ENCODE measurements at places on chromosomes 3 and 15. TPM values are rescaled to one million over a fixed set of nuclear protein-coding genes. Genes with fewer than 3 reads are reported as not detected.

GRCh38 chr3:183178833-183179549 lies 16.5 kb upstream of the LAMP3 start:
- DNase-seq = peak; percentile 80

GRCh38 chr3:24264748-24265158 lies 229.9 kb downstream of the THRB start:
- peak; percentile 19 for DNase-seq

DNA sequence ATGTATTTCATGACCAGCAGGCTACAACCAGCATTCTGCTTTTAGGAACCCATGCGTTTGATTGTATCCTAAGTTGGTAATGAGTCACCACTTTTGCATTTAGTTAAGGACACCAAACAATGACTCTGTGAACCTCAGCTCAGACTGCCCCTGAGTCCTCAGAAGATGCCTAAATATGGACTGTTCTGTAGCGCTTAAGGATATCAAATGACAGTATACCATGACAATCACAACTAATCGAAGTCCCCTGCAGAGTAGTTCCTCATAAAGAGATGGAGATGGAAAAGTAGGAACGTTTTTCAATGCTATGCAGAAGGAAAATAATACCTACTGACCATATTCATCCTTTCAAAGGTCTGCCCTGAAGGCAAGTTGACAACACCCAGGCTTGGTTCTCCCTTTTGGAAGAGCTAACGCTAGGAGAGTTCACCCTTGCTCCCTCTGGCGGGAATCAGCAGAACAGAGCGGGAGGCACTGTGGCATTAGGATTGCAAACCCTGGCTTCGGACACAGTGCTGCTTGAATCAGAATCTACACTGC lies 508.6 kb downstream of the FHIT start:
- DNase-seq = no peak

DNA sequence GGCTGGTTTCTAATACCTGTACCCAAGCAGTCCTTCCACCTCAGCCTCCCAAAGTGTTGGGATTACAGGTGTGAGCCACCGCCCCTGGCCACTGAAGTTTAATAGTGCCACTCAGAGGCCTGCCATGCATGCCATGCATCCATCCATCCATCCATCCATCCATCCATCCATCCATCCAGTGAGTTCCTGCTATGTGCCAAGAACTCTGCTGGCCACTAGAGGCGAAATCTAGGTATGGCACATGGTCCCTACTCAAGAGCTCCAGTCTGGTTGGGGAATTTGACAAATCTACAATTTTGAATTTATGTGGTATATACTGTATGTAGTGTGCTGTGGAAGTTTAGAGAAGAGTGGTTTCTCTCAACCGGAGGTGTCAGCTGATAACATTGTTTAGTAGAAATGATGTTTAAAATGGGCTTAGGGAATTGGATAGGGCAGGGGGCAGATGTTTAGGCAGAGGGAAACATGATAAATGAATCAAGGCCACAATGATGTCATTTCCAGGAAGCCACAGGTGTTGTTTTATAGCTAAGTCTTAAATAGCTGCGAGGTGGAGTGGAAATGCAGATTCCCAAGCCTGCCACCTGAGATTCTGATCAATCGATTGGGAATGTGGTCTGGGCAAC lies 384.4 kb upstream of the C2CD4B start:
- peak; percentile 35 for DNase-seq

DNA sequence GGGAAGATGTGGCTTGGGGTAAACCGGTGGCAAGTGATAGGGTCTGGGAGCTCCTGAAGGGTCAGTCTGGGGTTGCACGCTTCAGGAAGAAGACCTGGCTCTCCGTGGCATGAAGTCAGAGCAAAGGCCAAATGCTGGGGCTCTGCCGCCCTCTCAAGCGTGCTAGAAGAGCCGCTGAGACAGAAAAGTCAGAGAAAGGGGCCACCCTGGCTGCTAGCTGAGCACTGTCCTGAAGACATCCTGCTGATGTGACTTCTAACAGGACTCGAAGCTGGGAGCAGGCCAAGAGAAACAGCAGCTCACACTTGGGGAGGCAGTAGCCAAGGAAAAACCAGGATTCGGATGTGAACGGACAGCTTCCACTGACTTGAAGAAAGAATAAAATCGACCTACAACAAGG lies 270.4 kb downstream of the OCA2 start:
- DNase-seq = no peak

- DNase-seq = no peak
These were observed 131.7 kb upstream of the NR2E3 start for GRCh38 chr15:71678605-71679004.

DNA sequence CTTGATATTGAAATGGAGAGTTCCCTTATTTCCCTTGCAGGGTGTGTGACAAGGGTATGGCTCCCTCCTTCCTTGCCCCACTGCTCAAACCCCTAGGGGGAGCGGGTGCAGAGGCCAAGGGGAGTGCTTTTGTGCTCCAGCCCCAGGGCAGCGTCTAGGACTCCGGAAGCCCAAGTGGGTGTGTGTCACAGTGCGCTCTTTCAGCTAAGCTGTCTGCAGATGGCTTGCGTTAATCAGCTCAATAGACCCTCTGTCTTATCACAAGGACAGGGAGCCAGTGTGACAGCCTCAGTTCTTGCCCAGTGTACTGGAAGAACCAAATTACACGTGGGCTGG lies 523.6 kb upstream of the LMCD1 start:
- DNase-seq = no peak

GRCh38 chr3:117433427-117433826 lies 723.8 kb downstream of the TUSC7 start:
- no peak for DNase-seq

- peak; percentile 54 for DNase-seq
These were observed 516.7 kb upstream of the MDFIC2 start for GRCh38 chr3:70829092-70829491.

GRCh38 chr3:86748015-86748414 lies 242.9 kb downstream of the VGLL3 start:
- no peak for DNase-seq

DNA sequence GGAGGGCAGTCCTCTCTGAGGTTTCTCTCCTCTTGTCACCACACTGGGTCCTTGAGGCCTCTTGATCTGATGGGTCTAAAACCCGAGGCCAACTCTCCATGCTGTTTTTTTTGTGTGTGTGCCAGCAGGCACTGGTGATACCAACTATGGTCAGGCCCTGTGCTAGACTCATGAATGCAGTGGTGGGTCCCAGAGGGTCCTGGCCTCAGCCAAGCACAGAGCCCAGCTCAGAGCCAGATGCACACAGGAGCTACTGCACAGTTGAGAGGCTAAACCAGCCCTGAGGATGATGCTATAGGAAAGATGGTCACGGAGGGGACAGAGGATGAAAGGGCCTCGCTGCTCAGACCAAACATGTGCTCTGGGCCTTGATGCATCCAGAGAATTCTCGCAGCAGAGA lies 33.5 kb downstream of the RAB6B start:
- DNase-seq = no peak

- peak; percentile 81 for DNase-seq
These were observed 226.9 kb downstream of the ADAMTS9 start for GRCh38 chr3:64460877-64461276.

DNA sequence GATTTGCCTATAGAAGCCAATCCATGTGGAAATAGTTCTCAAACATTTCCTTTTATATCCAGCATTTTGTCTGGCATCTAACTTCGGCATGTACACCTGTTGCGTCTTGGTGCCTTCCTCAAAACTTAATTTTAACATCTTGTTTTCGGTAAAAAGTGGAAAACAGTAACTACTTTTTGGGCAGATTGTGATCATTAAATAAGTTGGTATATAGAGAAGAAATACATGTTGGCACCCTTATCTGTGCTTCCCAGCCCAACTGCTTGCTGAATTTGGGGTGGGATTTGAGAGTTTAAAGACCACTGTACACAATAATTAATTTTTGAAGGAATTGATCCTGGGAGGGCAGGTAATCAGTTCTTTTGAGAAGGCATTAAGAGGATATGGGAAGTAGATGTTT lies 566.8 kb downstream of the PDCD6IP start:
- DNase-seq = no peak

GRCh38 chr15:87633525-87633924 lies 623.0 kb downstream of the NTRK3 start:
- DNase-seq = no peak

- DNase-seq = no peak
These were observed 231.8 kb downstream of the TP63 start for GRCh38 chr3:189863031-189863430.

DNA sequence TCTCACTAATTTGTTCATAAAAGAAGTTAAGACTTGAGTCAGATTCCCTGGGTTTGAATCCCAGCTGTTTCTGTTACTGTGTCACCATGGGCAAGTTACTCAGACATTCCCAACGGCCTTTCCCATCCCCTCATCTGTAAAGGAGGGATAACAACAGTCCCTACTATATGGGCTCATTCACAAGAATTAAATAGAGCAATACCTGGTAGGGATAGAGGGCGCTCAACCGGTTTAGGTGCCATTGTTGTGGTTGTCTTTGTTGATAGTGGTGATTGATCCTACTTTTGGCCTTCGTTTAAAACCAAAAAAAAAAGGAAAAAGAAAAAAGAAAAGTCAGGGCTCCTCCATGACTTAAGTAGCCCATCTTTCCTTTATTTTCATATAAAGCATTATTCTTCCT lies 563.1 kb downstream of the GRM7 start:
- no peak for DNase-seq

DNA sequence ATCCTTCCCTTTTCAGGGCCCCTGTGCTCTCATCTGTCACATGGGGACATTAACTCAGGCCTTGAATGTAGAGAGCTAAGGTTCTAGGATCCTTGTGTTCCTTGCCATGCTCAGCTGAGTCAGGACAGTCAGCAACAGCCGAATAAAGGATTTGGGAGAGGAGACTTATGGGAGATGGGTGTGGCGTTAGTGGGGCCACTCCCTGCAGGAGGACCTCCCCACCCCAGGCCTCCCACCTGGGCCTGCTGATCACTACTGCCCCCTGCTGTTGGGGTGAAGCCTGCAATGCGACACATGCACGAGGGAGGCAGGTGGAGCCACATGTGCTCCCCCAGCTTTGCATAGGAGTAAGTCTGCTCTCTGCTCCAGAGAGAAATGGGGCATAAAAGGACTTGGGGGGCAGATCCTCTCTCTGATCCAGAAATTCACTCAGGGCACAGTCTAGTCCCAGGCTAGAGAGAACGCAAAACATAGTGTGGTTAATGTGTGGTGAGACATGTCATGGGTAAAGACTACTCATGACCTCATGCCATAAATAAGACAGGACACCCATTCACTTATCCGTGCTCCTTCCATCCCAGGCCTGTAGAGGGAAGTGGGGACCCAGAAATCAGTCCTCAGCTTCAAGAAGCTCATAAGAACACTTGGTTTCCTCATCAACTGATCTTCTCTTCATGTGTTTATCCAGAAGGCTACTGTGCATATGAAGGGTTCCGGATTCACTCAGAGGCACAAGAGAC lies 19.4 kb downstream of the RBP1 start:
- peak; percentile 58 for DNase-seq

Gene KNG1
- total RNA-seq = not detected

Gene GXYLT2
- 3.7 TPM for total RNA-seq

Gene FBXL2
- 2.6 TPM for total RNA-seq

Gene ZDHHC23
- total RNA-seq = 6.0 TPM

Gene STAG1
- 35.6 TPM for total RNA-seq

Gene RTF1
- 16.0 TPM for total RNA-seq

Gene LRRC34
- 5.6 TPM for total RNA-seq

Gene GOLGA8S
- total RNA-seq = not detected

Gene MAGEL2
- total RNA-seq = 0.74 TPM

Gene FBLN2
- 17.9 TPM for total RNA-seq

Gene CKMT1B
- total RNA-seq = 3.4 TPM

Gene KLHL40
- total RNA-seq = not detected

Gene CACNA1D
- total RNA-seq = 0.86 TPM

Data from Daoy (cell line).